ENCODE measurements at places on chromosomes 11 and 22.

DNA sequence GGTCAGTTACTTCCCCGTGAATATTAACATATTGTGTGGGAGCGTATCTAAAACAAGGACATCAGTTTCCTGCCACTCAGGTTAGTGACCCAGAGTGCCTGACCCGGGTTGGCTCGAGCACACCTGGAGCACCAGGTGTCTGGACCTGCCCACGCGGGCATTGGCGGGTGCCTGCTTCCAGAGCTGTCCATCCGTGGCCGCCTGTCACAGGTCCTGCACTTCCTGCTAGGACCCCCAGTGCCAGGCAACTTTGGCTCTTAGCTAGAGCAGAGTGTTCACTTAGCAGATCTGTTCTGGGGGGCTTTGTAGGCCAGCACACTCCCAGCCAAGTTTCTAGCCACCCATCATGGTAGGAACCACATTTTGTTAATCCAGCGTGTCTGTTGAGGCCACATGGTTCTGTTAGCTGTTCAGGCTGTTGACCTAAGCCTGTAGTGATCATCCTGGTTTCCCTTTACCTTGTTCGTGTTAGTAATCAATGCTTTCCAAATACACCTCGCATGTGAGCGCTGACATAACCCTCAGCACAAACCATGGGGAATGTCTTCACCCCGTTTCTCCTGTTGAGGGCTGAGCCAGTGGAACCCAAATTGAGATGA, 29.5 kb downstream of the MOV10L1 start:
- DNase-seq = no peak

GRCh38 chr22:48241658-48242057, 1479.2 kb downstream of the TBC1D22A start:
- DNase-seq = no peak

DNA sequence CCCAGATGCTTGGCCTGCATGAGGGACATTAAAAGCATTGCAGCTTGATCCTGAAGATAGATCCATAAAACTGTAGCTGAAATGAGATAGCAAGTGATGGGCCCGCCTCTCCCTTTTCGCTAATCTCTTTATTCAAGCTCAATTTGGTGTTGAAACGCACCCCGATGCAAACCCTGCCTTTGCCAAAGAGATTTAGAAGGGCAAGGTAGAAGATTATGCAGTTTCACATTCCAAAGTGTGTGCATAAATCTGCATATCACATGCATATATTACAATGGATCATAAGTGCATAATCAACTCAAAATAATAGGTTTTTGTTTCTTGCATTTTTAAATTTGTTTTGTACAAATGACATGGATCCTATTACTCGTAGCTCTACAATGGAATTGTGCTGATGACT, 80.1 kb upstream of the SHANK2 start:
- DNase-seq = no peak

GRCh38 chr22:42443240-42444076, 11.3 kb upstream of the NFAM1 start:
- no peak for DNase-seq

GRCh38 chr11:94968334-94968958, 4.9 kb downstream of the CWC15 start:
- DNase-seq = peak; percentile 1

DNA sequence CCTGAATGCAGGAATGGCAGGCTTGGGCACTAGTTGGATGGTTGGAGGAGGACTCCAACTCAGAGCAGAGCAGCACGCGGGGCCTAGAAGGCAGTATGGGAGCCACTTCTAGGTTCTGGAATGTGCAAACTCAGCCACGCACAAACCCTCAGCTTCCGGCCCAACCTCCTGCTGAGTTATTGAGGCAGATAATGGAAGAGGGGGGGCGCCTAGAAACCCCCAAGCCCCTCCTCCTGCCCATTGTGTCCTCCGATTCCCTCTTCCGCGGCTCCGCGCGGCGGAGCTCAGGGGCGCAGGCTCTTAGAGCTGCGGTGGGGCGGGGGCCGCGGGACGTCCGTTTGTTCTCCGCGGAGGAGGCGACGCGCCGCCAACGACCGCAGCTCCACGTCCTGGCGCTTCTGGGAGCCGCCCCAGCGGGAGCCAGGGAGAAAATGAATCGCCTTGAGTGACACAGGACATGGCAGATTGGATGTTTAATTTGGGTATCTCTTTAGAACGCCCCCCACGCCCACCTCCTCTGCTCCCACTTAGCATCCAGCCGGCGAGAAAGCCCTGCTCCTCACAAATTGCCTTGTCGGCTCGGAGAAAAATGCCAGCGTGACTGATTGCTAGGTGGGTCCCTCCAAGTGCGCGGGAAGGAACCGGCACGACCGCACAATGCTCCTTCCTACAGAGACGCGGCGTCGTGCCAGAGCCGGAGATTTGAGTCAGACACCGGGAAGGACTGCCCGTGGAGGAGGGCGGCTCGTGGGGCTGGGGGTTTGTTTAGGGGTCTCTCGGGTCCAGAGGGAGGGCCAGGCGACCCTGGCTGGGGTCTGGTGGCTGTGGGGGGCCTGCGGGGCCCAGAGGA, 144.6 kb downstream of the NECTIN1 start:
- no peak for DNase-seq

- DNase-seq = no peak
Observed at GRCh38 chr22:44782363-44782963, 30.1 kb downstream of the ARHGAP8 start.
